ENCODE measurements at places on chromosomes 3 and 15. TPM values are rescaled to one million over a fixed set of nuclear protein-coding genes. Genes with fewer than 3 reads are reported as not detected.

DNA sequence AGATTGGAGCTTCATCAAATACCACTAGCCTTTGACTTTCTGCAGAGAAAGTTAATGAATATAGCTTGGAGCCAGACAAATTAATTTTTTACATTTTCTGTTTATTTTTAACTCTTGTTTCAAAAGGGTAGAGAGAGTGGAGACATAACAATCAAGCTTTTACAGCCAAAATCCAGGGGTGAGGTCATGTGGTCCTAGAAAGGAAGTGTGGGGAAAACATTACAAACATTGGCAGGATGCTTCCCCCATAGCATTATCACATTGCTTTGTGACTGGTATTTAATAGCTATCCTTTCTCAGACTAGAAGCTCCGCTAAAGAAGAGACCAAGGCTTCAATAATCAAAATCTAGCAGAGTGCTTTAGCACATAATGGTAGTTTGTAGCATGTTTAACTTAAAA, 46.4 kb upstream of the PHLDB2 start:
- H3K27me3 ChIP-seq = no peaks in the 10 kb centered on the region
- no peak for DNase-seq
- no peaks in the 10 kb centered on the region for H3K36me3 ChIP-seq
- no peaks in the 10 kb centered on the region for H3K4me1 ChIP-seq

- DNase-seq = no peak
- H3K27me3 ChIP-seq = peaks cover 2% of the 10 kb centered on the region
- H3K27ac ChIP-seq = no peak overlapping the region
- no peaks in the 10 kb centered on the region for H3K4me1 ChIP-seq
- H3K36me3 ChIP-seq = no peaks in the 10 kb centered on the region
These were observed 18.5 kb upstream of the CTXND1 start for GRCh38 chr15:80270472-80270871.

GRCh38 chr15:69271217-69271616, 27.5 kb upstream of the PAQR5 start:
- no peak for DNase-seq
- no peaks in the 10 kb centered on the region for H3K36me3 ChIP-seq
- H3K27ac ChIP-seq = no peak overlapping the region
- H3K27me3 ChIP-seq = peaks cover 5% of the 10 kb centered on the region
- no peak overlapping the region for H3K4me3 ChIP-seq

- no peaks in the 10 kb centered on the region for H3K27me3 ChIP-seq
- no peak overlapping the region for H3K4me3 ChIP-seq
- no peak for DNase-seq
- H3K27ac ChIP-seq = no peak overlapping the region
- no peaks in the 10 kb centered on the region for H3K36me3 ChIP-seq
These were observed 191.4 kb downstream of the LRTM1 start for GRCh38 chr3:54736459-54736858.

Gene PLXNB1
- total RNA-seq = 0.76 TPM

All from activated CD8-positive, alpha-beta T cell treated with anti-CD3 and anti-CD28 coated beads, Interleukin-2, amount 10 ng/mL, durations not matched to agents 7 days and 5 days (primary cell).